CD4-positive, alpha-beta T cell treated with Interleukin-10 for 1 hour (primary cell): ENCODE measurements at places on chromosomes 12 and 14.

- DNase-seq = no peak
These were observed 663 bp upstream of the ULK1 start for GRCh38 chr12:131893605-131894312.

- DNase-seq = no peak
These were observed 1.7 kb upstream of the ABHD4 start for GRCh38 chr14:22596354-22596879.

GRCh38 chr14:84750284-84750683 is 779.7 kb upstream of the FLRT2 start:
- DNase-seq = no peak

- DNase-seq = no peak
These were observed 100.0 kb downstream of the PAWR start for GRCh38 chr12:79590751-79591150.

- no peak for DNase-seq
These were observed 15.4 kb upstream of the PLEKHG3 start for GRCh38 chr14:64688811-64689281.

DNA sequence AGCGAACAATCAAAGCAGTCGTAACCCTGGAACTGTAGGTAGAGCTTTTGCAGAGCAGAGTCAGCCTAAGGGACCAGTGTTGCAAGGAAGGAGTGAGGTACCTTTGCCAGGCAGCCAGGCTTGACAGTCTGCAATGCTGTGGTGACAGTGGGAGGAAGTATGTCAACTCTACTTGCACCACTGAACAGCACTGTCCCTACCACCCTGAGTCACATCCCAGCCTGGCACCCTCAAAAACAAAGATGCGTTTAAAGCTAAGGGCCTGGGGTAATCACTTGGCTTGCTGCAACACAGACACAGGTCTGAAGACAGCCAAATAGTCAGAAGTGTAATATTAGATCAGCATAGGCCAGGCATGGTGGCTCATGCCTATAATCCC is 141.9 kb downstream of the DPF3 start:
- DNase-seq = no peak

DNA sequence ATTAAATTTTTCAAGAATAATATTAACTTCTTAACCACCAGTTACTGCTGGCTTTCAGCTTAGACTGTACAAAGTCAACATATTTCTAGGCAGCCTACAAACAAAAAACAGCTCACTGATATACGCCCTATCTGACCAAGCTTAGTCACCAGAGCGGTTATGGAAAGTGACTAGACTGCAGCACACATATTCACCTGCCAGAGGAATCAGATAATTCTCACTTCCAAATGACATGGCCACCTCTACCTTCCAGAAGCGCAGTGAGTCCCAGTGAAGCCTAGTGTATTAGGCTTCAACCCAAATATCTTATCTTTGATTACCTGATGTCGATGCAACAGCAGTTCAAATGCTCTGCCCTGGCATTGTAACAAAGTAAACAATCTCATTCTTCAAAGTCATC is 8.5 kb downstream of the STXBP6 start:
- DNase-seq = no peak

- no peak for DNase-seq
These were observed 586.3 kb downstream of the LRFN5 start for GRCh38 chr14:42192738-42193653.

DNA sequence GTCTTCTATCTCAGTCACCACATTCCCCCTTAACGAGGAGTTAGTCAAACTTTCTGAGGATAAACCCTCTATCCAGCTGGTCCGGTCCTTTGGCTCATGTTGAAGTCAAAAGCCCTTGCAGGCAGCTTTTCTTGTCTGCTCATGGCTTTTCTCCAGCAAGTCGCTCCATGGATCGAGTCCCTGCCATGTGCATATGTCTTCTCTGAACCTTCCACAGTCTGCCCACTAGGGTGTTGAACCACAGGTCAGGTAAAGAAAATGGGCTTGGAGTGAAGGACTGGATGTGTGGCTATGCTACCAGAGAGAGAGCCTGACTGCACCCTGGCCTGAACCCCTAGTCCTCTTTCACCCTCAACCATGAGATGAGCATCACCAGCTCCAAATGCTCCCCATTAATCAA is 22.8 kb downstream of the C14orf132 start:
- no peak for DNase-seq

DNA sequence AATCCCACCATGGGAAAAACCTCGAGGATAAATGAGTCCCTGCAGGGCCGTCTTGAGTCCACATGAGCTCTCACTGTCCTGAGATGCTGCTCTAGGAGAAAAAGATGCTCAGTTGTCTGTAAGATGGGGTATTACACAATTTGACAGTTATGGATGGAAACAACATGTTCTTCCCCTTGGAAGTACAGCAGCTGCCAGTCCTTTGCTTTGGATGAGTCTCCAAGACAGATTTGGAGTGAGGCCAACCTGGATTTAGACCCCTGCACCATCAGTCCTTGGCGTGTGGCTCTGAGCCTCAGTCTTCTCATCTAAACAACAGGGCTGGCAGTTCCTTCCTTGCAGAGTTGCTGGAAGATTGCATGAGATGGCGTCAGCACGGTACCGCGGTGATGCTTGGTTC is 309.1 kb upstream of the FKBP4 start:
- DNase-seq = no peak

DNA sequence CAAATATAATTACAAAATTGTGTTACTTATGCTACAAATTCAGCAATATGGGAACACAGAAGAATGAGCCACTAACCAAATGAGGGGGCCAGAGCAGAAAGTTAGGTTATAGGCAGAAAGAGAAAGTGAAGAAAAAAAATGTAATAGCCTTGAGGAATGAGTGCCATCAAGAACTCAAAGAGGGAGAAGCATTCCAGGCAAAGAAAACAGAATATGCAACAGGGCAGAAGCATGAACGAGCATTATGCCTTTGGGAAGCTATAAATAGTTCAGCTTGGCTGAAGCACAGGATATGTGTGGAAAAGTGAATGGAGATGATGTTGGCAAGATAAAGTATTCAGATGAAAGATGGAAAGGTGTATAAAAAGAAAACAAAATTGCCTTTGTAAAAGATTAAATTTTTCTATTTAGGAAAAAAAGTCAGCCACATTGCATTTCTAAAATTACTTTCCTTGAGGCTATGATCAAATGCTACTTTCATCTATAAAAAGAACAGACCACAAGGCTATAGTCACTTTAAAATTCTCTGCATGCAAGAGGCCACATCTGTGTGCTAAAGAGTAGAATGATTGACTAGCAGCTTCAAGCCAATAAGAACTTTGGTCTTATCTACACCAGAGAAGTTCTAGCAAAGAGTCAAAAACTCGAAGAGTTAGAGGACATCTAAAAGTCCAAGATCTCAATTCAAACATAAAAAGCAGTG is 193.6 kb upstream of the GARIN6 start:
- no peak for DNase-seq

DNA sequence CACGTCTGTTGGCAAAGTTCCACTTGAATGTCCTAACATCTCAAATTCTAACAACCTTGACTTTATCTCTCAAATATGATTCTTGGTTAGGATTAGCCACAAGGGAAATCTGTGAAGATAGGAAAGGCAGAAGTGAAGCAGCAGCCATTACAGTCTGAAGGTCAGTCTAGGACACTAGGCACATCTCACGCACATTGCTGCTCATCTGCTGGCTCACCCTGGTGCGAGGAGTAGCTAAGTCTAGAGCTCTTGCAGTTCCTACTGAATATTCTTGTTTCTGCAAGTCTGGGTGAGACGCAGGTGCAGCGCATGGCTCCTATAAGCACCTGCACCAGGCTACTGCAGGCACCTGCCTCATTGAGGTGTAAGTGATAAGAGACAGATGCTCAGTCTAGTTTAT is 6.4 kb upstream of the SLC25A3 start:
- DNase-seq = no peak

DNA sequence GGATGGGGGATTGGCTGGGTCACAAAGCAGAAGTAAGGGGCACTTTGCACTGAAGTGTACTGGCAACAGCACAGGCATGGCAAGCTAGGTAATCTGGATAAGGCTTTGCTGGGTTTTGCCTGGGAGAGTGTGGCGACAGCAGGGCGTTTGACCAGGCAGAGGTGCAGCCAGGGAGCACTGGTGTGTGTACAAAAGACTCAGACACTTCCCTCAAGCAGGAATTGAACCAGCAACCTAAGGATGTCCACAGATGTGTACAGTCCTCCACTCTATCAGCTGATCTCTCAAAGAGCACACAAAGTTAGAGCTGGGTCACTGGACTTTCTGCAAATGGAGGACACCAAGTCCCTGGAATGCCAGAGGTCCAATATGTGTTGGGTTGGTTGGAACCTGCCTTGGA is 15.4 kb upstream of the RNASE4 start:
- no peak for DNase-seq

- no peak for DNase-seq
These were observed 21.1 kb downstream of the CEP170B start for GRCh38 chr14:104885973-104886689.

- no peak for DNase-seq
These were observed 30.9 kb upstream of the AMN start for GRCh38 chr14:102891556-102891955.

DNA sequence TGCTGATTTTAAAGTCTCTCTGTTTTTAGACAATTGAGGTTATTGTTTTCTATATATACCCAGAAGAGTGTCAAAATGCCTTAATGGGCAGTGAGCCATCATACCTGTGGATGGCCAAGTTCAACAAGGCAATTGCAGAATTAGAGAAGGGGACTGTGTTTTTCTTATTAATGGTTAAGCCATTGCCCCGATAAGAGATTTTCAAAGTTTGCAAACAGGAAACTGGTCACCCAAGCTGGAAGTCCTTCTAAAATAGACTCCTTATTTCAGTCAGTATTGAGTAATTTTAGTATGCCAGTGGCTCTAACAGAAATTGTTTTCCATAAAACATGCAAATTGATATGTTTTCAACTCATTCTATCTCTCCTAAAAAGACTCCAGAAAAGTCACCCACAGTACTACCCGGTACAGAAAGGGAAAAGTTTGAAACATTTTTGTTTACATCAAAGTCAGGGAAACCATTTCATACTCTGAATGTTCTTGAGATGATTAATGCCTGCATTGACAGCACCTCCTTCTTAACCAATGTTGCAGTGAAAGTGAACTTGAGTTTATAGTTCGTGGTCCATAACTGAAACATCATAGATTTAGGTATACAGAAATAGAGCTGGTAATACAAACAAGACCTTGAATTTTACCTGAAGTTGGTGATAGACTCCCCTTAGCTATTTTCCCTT is 191.1 kb downstream of the TMX1 start:
- no peak for DNase-seq

- DNase-seq = peak; percentile 8
These were observed 198.7 kb upstream of the DCN start for GRCh38 chr12:91381309-91381804.

- no peak for DNase-seq
These were observed 79.9 kb downstream of the DAD1 start for GRCh38 chr14:22509036-22509709.

DNA sequence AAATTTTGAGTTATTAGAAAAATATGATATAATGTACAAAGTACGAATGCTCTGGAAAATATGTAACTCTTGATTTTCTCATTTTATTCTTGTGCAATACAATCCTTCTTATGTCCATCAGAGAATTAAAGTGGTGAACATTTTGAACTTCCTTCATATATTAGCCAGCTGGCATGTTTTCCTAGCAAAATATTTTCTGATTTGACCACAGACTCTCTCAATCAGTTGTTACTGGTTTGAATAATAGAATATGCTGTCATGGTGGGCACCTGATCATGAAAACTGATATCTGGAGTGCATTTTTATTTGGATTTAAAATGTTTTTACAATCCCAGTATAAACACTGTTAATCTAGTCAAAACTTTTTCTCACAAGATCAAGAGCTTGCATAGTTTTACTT is 24.2 kb downstream of the PARPBP start:
- no peak for DNase-seq

- DNase-seq = no peak
These were observed 50.1 kb upstream of the HIF1A start for GRCh38 chr14:61645247-61645646.

DNA sequence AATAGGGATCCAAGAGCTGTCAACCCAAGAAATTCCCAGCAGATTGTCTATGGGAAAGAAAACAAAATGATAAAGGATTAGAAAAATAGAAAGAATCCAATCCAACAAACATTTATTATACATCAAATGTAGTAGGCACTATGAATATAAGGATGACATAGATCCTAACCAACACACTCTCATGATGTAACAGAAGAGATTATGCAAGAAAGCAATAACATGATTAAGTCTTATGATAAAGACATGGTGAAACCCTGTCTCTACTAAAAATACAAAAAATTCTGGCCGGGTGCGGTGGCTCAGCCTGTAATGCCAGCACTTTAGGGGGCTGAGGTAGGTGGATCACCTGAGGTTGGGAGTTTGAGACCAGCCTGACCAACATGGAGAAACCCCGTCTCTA is 2.7 kb downstream of the MED6 start:
- no peak for DNase-seq

GRCh38 chr12:126055521-126055920 is 990.3 kb downstream of the AACS start:
- no peak for DNase-seq

GRCh38 chr14:89667983-89668382 is 250.9 kb upstream of the FOXN3 start:
- DNase-seq = no peak

DNA sequence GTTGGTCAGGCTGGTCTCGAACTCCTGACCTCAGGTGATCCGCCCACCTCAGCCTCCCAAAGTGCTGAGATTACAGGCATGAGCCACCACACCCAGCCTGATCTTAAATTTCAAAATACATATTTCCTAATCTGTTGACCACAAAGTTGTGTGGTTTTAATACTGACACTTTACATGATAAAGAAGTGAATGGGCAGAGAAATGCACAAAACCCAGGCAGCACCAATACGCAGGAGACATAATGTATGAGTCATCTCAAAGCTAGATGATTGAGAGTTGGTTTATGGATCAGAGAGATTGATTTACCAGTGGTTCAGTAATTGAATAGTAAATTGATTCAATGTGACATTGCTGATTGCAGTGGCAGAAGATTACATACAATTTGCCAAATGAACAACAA is 19.2 kb upstream of the PPP2R5E start:
- no peak for DNase-seq

- no peak for DNase-seq
These were observed 161.1 kb downstream of the PPFIA2 start for GRCh38 chr12:81597928-81598604.

GRCh38 chr12:132343294-132344004 is 14.1 kb upstream of the GALNT9 start:
- DNase-seq = no peak

DNA sequence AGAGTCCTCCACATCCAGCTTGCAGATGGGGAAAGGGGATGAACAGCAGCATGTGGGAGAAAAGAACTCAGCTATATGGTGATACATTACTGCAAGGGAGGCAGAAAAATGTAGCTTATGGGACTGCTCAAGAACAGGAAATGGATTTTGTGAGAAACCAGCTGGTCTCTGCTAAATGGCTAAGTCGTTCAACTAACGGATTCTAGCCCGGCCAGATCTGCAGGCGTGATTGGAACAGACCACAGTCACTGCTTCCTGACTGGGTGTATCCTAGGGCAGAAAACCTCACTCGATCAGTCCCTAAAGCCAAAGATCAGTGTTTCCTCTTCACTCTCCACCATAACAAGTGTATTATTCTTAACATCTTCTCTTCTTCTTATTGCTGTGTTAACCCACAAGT is 8.1 kb upstream of the PTGDR start:
- no peak for DNase-seq
